ENCODE measurements at places on chromosomes 2 and 18.

DNA sequence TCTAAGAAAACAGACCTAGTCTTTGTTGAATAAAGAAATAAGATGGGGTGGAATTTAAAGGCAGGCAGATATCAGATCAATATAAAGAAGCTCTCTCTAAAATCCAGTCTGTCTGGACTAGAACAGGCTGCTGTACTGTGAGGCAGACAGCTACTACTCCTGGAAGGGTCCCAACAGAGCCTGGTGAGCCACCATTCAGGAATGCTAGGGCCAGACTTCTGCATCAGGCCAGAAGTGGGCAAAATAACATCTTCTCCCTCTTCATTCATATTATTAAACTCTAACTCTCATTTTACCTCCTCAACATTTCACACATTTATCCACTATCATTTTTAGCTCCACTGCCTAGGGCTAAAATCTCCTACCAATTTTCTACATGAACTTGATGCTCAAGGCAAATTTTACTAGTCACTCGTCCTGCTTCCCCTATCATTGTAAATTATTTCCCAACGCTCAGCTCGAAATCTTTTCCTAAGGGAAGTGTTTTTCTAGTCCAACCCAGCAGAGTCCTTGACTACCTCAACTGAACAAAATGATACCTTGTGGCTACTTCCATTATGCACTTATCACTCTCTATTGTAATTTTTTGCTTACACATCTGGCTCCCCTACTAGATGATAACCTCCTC, 45.2 kb upstream of the GLS start:
- DNase-seq = no peak

DNA sequence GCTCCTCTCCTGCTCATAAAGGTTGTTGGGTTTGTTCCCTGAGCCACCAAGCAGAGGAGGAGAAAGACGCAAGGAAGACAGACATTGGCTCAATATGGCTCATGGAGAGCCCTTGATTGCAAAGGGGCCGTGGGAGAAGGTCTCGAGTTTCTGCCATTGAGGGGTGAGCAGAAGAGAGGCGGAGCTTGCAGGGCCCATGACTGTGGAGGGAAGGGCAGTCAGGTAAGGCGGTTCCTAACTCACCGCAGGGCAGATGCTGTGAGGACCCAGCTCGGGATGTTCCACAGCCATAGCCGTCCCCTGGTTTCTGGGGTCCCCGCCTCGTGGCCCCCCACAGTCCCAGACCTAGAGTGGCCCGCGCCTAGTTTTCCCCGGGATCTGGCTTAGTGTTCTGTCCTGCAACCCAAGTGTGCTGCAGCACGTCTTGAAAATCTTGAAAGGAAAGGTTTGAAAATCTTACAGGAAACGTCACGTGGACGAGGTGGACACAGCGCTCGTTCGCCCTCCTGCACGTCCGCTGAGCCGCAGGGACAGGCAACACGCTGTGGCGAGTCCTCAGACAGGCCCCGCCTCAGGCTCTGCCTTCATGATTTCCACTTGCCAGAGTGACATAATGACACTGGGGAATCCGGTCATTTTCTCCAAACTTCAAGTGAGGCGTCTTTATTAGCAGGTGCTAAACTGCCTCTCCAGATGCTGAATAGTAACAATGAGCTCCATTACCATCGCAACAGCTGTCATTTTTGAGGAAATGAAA, 105.5 kb upstream of the HDAC4 start:
- peak; percentile 41 for DNase-seq

GRCh38 chr2:237465515-237466148, 21.4 kb upstream of the MLPH start:
- no peak for DNase-seq

DNA sequence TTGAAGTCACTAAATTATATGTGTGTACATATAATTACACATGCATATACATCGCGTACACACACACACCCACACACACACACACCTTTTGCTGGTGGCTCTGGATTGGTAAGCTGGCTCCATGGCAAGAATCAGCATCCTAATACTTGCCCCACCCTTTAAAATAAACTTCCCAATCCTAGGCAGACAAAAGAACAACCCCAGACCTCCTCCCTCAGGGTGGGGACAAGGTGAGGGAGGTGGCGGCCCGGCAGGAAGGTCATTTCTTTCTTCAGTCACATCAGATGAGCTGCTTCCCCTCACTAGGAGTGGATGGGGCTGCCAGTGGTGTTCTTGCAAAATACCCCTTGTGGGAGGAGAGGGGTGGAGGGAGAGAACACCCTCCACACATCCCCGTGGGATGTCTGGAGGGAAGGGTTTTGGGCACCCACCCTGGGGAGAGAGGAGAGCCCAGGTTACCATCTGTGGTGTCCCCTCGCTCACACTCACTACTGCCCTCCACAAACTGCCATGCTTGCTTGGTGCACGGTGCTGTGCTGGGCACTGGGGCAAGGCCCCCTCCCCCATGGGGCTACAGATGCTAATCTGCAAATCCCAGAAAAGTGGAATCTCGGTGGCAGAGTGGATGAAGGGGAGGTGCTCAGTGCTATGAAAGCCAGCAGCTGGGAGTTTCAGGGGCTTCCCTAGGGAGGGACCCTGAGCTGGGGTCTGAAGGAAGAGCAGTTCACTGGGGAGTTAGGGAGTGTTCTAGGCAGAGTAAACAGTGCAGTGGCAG, 64.0 kb downstream of the ODC1 start:
- DNase-seq = no peak

GRCh38 chr2:233015019-233015645, 2.1 kb upstream of the NGEF start:
- no peak for DNase-seq

GRCh38 chr2:239839306-239839705, 185.8 kb downstream of the NDUFA10 start:
- no peak for DNase-seq

DNA sequence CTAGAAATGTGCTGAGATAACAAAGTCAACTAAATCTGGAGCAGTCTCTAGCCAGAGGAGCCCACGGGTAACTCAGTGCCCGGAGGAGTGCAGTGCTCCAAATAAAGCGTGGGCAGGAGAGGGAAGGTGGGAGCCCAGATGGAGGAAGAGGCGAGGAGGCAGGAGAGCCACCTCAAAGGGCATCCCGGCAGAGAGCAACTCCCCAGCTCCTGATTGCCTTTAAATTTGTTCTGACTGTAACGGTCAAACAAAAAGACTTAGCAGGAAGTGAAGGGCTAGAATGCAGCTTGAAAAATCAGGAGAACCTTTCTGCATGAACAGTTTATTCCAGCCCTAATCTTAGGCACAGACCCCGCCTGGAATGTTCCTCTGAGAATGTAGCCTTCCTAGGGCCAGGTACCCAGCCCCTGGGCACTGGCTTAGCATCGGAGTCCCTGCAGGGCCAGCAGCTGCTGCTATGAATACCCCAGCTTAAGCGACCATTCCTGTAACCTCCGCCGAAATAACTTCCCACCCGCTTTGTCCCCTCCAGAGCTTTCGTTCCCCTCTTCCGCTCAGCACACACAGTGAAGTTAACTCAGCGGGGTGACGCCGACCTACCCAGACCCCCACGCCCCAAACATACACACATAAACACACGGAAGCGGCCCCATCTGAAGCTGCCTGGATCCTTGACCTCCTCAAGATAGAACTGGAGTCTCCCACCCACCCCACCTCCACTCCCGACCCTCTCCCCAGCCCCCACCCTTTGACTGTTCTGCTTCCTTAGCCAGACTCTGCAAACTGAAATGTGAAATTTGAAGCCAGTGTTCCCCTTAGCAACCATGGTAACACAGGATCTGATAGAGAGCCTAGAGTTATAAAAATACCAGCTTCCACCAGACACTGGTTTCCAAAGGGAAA, 123.2 kb downstream of the SMAD7 start:
- peak; percentile 80 for DNase-seq

All from NCI-H1417 (cell line).